ENCODE measurements at places on chromosomes 7 and 10.

GRCh38 chr7:1869452-1870130 lies 199.5 kb downstream of the ELFN1 start:
- DNase-seq = no peak

DNA sequence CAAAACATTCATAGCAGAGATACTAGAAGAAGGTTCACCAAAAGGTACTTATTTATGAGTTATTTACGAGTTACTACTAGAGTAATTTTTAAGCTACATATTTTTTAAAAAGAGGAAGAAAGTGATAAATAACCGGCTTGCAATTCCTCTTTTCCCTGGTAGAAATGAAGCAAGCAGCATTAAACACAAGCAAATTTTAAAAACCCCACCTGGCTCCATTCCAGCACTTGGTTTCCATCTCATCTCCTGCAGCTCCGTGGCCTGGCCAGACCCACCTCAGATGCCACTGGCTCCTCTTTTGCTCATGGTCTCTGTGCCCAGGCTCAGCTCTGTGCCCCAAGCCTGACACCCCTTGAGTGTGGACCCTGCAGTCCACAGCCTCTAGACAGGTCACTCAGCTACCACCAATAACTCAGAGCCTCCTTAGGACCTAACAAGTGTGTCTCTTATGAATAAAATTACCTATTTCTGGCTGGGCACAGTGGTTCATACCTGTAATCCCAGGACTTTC lies 479.5 kb downstream of the TNS3 start:
- no peak for DNase-seq

DNA sequence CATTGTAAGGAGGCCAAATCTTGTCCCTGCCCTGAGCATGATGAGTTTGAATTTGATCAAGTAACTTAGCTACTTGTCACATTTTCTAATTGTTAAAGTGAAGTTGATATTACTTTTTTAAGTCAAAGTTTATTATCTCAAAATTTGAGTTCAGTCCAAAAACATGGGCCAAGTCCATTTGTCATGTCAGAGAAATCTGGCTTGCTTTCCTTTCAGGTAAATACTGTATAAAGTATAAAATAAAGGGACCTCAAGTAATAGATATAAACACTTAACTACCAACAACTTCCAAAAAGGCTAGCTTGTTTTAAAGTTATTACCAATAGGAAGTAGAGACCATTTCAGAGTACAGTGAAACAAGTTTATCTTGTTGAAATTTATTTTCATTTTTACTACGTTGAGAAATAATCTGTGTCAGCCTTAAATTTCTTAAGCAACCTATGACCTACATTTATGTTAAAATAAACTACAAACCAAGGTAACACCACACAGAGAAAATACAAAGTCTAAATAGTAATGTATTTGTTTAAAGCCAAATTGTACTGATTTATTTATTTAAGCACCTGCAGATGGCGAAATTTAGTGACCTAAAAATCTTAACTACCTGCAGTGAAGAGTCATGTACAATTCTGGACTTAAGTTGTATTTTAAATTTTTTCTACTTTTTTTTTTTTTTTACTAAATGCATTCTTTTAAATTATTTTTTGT lies 36.5 kb downstream of the FHIP2A start:
- no peak for DNase-seq

- DNase-seq = no peak
Measured at GRCh38 chr10:30215141-30215540, 133.9 kb downstream of the MTPAP start.

DNA sequence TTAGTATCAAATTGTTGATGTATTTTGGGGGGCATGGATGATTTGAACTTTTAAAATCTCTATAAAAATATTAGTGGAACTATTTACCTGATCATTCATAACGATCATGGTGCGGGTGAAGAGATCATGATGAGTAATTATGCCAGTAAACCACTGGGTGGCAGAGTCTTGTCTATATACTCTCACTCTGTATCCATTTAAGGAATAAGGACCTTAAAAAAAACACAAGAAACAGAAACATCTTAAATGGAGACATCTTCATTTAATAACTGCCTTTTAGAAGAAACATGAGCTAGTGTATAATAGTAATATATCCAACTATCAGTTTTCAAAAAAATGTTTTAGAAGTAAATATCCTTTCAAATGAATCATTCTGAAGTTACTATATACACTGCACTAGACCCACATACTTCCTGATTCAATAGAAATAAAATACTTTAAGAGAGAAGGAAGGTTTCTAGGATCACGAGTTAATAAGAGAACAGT lies 84.0 kb downstream of the NRBF2 start:
- no peak for DNase-seq

- no peak for DNase-seq
Measured at GRCh38 chr7:44048031-44048795, 3.7 kb downstream of the DBNL start.

- no peak for DNase-seq
Measured at GRCh38 chr7:81339946-81340345, 421.1 kb upstream of the SEMA3C start.
